ENCODE measurements at places on chromosomes 5 and 9.
A peak's percentile ranks its signal among the peaks of the same experiment; 100 is the strongest.

- DNase-seq: no peak
Observed at GRCh38 chr5:27652505-27652904, 614.1 kb upstream of the CDH9 start.

DNA sequence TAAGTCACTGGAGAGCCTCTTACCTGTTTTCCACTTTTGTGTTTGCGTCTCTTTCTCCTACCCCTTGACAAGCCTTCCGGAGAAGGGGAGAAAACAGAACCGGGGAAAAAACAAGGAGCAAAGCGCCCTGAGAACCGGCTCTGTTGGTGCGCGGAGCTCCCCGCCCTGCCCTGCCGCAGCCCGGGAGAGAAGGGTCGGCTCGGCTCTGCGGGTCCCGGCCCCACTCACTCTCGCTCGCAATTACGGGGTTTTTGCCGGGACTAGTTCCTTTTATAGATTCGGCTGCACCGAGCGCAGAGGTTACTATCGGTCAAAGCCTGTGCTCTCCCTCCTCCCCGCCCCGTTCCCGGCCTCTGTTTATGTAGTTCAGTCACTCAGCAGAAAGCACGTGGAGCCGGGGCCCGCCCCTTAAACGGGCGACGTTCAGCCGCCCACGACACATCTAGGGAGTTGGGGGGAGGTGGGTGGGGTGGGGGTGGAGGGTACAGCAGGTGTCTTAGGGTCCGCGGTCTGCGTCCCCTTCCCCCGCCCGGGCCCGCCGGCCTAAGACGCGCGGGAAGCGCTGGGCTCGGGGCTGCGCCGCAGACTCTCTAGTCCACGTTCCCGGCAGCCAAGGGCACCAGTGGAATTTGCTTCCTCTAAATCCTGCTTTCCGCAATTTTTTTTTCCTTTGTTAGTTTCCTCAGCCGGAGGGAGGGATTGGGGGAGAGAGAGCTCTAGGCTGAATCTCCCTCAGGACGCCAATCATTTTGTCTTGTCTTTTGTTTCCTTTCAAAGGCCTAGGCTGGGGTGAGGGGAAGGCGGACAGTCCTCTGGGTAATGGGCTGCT, at the start of gene ABCA1:
ABCA1 (minus strand) TSS at position 244 of the 829 bp plus-strand sequence. CDS start 24,476 bp downstream, outside the sequence.
- peak; percentile 52 for DNase-seq

DNA sequence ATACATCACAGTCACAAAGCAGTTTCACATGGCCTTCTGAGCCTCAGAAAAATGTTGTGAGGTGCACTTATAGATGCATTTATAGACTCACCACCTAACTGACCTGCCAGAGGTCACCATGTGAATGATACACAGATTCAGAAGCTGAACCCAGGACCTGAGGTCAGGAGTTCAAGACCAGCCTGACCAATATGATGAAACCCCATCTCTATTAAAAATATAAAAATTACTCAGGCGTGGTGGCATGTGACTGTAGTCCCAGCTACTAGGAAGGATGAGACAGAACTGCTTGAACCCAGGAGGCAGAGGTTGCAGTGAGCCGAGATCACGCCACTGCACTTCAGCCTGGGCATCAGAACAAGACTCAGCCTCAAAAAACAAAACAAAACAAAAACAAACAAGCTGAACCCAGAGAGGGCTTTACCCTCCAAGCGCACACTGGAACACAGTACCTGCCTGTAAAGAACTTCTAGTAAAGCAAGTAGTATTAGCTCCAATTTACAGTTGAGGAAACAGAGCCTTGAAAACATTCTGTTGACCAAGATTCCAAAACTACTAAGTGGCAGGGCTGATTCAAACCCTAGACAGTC, 16.3 kb downstream of the ECPAS start:
- no peak for DNase-seq

GRCh38 chr9:131679261-131680020, 60.4 kb downstream of the RAPGEF1 start:
- DNase-seq: no peak

DNA sequence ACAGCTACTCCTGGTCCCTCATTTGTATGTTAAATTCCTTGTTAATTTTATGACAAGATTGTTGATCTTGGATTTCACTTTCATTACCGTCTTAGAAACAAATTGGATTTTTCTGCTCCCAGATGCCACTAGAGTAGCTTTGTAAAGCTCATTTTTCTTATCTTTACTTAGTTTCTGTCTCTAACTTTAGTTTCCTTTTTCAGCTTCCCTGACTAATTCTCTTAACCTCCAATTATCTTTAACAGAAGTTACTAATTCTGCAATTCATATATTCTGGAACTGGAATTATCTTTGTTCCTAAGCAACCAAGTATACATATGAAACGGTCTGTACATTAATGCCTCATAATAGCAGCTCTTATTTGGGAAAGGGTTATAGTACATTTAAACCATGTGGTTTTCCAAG, 16.7 kb downstream of the ITGA1 start:
- no peak for DNase-seq

DNA sequence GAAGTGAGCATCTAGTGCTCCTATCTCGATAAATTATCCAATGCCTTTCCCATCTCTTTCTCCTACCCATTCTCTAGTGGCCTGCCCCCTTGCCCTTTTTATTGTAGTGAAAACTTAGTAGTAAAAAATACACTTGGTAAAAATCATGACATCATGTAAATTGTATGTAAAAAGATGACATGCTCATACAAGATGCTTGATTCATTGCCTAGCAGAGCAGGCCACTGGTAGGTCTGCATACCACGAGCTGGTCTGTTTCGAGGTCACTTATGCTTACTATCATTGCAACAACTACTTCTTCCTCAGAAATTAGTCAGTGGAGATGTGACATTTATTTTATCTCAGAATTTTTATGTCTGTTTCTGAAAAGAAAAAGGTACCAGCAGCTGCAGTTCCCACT, 177.3 kb downstream of the C9orf152 start:
- DNase-seq: peak; percentile 26
